Fibroblast of upper back skin (primary cell): ENCODE measurements at places on chromosomes 2 and 18.
A peak's percentile ranks its signal among the peaks of the same experiment; 100 is the strongest.

DNA sequence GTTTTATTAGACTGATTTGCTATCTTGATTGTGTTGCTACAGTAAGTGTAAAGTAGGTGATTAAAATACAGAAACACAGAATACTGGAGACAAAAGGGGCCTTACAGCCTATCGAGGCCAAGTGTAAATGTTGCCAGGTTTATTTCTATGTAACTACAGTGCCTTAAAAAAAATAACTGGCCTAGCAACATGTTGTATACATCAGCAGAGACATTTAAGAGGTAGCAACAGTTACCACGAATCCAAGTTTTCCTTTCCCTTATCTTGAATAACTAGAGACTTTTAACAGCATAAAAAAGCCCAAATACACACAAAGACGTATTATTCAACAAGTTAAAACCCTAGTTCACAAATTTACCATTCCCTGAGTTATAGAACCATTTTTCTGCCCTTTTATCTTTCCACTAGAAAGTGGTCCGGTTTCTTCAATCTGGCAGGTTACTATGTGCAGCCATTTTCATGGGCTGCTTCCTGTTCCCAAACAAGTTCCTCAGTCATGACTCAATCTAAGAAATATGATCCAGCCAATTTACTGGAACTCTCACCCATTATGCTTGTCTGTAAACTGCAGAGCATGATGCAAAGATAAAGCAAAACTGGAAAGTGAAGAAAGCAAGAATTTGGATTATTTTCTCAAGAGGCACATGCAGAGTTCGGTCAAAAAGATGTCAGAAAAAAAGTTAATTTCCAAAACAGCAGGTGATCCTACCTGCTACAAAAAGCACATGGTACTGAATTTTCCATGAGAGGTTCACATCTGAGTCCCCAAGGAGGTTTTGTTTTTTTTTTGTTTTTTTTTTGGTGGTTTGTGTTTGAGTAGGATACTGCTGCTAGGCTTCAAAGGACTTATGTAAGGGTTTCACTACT lies 22.2 kb downstream of the NFE2L2 start:
- DNase-seq = peak; percentile 96

DNA sequence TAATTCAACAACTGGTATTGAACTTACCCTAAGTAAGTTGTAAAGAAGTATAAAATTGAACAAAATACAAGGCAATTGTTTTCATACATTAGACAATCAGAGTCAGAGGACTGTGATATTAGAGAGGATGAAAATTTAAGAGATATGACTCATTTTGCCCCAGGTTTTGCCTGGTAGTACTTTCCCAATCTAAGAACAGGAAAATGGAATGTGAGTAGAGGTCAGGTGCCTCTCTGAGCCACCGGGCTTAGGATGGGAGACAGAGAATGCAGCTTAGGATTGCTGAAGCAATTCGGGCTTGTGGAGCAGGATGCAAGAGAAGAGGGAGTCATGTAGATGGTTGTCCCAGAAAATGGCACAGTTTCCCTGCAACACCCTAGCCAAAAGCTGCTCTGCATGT lies 219.7 kb upstream of the CHST9 start:
- no peak for DNase-seq

DNA sequence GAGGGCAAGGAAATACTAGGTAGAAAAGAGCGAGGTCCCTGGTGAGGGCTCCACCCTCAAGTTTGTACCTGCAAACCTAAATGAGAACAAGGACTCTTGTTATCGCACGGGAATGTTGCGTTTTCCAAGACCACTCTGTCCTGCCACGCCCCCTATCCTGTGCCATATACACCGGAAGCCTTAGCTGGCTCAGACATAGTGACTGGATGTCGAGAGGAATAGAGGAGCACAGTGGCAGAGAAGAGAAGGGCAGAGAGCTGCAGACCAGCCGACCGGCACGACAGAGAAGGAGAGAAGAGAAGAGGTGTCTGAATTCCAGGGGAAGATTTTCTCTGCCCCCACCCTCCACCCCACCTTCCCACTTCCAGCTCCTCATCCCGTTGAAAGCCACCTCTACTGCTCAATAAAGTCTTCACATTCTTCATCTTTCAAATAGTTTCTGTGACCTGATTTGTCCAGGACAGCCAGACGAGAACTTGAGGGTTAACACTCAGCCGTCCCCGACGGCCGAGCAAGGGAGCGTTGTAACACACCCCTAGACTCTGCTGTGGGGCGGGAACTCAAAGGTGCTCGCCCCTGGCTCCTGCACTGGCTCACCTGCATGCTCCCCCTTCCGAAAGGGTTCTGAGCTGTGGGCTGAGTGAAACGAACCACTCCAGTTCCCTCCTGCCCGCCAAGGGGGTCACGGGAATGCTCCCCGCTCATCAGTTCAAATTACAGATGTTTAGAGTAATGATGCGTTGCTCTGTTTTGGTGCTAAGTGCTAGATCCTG lies 24.9 kb upstream of the COL3A1 start:
- no peak for DNase-seq

DNA sequence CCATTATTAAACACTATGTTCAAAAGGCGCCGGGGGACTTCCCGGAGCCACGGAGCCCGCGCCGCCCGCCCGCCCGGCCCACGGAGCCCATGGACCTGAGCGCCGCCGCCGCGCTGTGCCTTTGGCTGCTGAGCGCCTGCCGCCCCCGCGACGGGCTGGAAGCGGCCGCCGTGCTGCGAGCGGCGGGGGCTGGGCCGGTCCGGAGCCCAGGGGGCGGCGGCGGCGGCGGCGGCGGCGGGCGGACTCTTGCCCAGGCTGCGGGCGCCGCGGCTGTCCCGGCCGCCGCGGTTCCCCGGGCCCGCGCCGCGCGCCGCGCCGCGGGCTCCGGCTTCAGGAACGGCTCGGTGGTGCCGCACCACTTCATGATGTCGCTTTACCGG lies 197 bp downstream of the GDF7 start:
- DNase-seq = no peak

DNA sequence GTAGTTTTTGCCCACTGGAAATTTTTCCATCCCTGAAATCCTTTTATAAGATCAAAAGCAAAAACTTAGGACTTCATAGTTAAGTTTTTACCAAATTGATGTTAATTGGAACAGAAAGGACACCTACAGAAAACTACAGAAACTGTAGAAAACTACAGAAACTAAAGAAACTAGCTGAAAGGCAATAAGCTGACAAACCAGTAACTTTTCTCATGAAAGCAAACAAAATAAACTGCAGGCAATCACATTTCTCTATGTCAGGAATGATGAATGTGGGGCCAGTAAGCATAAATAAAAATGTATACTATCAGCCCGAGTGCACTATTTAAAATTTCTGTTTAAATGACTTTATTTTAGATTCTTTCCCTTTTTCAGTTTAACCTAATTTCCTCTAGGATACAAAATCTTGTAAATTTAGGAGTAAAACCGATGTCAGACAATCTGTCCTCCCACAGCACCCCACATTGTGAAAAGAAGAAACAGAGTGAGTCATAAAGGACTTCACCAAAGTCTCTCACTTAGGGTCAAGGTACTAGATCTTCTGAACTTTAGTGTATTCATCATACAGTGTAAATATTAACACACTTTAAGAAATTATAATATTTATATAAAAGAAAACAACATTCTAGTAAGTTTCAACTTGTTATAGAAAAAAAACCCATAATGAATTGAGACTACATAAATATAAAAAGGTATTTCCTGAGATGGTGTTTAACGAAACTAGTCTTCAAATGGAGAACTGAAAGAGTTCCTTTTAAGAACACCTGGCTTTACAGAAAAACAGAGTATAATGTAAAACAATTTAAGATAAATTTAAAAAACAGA lies 46.6 kb downstream of the USP40 start:
- no peak for DNase-seq
